Stimulated activated CD8-positive, alpha-beta memory T cell treated with anti-CD3 and anti-CD28 coated beads, Interleukin-15, amount 100 ng/mL, for 1 hour (primary cell): ENCODE measurements at places on chromosomes 2 and 18.

GRCh38 chr2:101781326-101781725 is 83.8 kb downstream of the MAP4K4 start:
- DNase-seq: no peak

- no peak for DNase-seq
These were observed 84.0 kb downstream of the SMAD2 start for GRCh38 chr18:47846431-47846830.

GRCh38 chr2:6290217-6291015 is 575.3 kb downstream of the CMPK2 start:
- DNase-seq: no peak

- no peak for DNase-seq
These were observed 695 bp downstream of the RBFA start for GRCh38 chr18:80034852-80035406.

DNA sequence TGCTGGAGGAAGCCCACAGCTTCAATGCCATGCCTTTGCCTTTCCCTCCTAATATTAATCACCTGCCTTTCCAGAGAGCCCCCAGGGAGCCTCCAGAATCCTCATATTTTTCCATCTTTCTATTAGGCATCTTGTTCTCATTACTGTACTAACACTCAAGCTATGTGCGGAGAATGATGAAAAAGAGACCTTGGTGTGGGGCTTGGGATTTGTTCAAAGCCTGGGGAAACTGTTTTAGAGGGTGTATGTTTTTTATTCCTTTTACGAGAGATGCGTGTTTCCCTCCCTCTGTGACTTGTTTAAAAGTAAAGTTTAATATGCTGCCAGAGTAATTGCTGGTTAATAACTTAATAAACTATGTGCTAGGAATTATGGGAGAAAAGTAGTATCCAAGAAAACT is 102.4 kb upstream of the ZFP36L2 start:
- DNase-seq: no peak

GRCh38 chr2:234139755-234140154 is 89.3 kb downstream of the SPP2 start:
- no peak for DNase-seq

- DNase-seq: no peak
These were observed 64.6 kb downstream of the TRPM8 start for GRCh38 chr2:233981574-233982420.

DNA sequence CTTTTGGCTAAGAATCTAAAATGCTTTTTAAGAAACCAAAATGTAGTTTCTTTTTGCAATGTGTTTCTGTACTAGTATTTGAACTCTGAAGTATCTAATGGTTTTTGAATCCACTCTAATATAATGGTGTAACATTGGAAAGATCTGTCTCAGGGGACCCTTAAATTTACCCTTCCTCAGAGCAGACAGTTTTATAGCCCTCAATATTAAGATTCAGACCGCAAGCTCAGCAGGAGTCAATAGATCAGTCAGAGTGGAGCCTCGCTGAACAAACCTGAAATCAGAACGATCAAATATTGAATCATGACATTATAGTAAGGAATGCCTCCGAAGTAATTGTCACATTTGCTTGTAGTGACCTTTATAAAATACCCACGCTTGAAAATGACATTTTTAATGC is 18.3 kb downstream of the SGPP2 start:
- no peak for DNase-seq

GRCh38 chr2:182581196-182581935 is 134.7 kb upstream of the DNAJC10 start:
- no peak for DNase-seq

DNA sequence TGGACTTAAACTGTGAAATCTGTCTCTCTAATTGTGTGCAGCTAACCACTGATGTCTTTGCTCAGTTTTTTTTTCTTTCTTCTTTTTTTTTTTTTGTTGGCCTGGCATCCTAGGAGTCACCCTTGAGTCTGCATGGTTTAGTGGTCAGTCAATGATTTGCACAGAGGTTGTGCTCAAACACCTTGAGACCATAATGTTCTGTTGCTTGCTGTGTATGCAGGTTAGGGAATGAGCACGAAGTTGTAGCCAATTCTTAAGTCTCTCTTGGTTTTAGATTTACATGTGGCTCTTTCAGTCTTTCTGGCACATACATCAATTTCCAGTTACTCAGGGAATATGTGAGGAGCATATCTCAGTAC is 16.7 kb downstream of the PLB1 start:
- DNase-seq: no peak

DNA sequence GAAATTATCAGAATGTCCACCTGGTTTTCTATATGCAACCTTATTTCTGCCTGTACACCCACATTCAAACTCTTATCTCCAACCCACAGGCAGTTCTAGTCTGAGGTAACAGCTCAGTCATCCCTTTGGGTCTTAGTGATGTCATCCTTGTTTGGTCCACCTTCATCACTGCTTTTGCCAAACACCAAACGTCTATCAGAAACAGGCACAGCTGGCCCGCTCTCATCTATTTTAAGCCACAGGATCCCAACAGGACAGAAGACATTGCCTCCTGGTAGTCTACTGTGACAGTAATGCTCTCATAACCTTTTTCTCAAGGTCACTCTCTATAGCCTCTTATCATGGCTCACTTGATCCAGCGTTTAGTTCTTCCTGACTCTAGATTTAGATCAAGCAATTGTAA is 99.0 kb upstream of the CHAC2 start:
- DNase-seq: no peak

GRCh38 chr2:235614900-235615712 is 121.3 kb downstream of the AGAP1 start:
- DNase-seq: no peak

DNA sequence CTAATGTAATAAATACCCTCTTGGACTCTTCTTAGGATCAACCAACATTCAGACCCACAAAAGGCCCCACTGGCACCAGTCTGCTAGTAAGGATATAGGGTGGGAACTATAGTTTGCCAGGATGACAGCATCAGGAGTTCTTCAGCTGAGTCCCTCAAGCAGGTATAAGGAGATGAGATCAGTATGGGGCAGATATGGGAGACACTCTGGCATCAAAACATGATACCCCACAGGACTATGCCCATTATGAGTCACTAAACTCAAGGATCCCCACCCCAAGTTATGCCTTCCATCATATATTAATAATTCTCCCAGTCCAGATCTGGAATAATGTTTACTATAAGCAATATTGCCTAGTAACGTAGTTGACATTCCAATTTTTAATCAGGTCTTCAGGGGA is 83.1 kb upstream of the CCDC141 start:
- no peak for DNase-seq

- no peak for DNase-seq
These were observed 1955.6 kb upstream of the CELF4 start for GRCh38 chr18:39521164-39521563.

- no peak for DNase-seq
These were observed 4.0 kb downstream of the EMX1 start for GRCh38 chr2:72921088-72921851.

- DNase-seq: no peak
These were observed 44.5 kb upstream of the TMEM247 start for GRCh38 chr2:46434851-46435273.

- no peak for DNase-seq
These were observed 192.4 kb upstream of the ERBB4 start for GRCh38 chr2:212730994-212731393.

DNA sequence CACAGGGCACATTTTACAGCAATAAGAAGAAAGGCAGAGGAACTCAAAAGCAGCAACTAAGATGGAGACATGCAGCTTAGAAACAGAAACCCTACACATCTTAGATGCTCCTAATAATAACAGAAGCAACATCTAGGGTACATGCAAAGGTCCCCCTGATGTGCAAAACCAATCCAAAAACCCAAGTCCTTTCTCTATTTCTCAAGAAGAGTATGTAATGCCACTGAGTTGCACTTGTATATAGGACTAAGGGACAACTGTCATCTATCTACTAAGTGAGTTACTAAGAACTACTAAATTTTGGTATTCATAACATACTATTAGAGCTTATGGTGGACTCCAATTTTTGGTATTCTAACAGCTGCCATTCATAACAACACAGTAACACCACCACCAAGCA is 28.4 kb downstream of the HNRNPLL start:
- DNase-seq: no peak

- DNase-seq: no peak
These were observed 1599.2 kb upstream of the TMEFF2 start for GRCh38 chr2:193793914-193794313.

DNA sequence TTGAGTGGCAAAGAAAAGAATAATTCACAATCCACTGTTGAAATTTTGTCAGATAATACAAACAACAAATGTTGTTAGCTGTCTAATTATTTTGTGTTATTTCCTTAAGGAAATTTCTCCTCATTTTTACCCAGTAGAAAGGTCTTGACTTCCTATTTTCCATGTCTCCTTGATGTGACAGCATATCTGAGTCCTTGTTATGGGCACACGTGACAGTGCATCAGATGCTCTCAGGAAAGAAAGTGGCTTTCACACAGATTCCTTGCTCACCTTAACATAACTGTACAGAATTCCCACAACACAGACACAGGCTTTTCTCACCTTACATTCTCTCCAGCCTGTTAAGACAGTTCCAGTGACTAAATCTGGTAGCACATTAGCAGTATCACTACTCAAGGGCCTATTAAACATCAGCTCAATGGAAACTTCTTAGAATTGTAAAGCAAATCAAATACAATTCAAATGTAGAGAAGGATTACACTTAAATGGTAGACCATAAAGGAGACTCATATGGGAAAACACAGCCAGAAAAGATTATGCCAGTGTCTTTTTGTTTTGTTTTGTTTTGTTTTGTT is 30.2 kb upstream of the GPR55 start:
- no peak for DNase-seq

DNA sequence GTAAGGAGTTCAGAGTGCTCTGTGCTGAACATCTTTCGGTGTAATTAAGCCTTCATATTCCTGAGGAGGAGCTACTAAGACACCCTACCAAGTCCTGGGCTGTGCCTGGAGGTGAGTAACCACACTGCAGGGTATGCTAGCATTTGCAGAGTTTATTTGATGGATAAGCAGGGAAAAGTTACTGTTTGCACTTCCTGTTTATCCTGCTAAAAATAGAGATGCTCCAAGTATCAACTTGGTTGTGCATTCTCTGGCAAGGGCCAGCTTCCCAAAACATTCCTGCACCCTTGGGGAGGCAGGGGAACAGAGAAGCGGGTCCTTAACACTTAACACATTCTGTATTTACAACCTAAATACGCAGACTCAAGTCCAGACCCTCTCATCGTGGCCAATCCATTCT is 49.8 kb downstream of the PARD6G start:
- DNase-seq: no peak

- no peak for DNase-seq
These were observed 37.4 kb upstream of the EPAS1 start for GRCh38 chr2:46259777-46260168.

DNA sequence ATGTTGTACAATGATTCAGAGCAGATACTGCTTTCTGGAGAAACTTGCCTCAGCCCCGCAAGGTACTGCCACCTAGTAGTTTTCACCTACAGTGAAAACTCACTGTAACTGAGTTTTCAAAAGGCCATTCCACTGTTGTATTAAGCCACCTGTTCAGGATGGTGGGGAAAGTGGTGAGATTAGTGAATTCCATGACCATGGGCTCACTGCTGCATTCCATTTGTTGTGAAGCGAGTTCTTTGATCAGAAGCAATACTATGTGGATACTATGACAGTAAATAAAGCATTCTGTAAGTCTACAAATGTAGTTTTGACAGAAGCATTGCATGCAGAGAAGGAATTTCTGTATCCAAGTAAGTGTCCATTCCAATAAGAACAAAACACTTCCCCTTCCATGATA is 113.6 kb downstream of the LAMA3 start:
- DNase-seq: no peak

GRCh38 chr18:62101321-62101721 is 85.5 kb downstream of the PIGN start:
- DNase-seq: no peak

DNA sequence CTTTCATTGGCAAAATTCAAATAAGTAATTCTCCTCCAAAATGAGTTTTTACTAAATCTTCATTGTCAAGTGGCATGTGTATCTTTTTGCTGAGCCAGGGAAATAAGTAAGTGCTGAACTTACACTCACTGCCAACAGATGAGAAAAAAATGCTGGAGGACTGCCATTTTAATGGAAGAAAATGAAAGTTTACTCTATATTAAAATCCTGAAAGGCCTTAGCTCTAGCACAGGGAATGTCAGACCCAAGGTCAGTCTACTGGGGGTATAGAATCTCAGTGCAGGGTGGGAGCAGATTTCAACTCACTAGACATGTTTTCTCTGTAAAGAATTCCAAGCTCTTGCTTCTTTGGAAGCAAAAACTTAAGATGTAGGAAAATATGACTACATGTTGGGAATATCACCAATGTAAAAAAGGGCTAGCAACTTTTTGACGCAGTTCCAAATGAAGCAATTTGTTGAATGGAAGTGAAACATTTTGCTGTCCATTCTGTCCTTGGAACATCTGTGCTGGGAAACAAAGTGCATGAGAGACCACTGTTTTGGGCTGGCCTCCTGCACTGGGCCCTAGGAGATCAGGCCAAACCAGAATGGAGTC is 127.0 kb downstream of the ST6GAL2 start:
- DNase-seq: no peak

DNA sequence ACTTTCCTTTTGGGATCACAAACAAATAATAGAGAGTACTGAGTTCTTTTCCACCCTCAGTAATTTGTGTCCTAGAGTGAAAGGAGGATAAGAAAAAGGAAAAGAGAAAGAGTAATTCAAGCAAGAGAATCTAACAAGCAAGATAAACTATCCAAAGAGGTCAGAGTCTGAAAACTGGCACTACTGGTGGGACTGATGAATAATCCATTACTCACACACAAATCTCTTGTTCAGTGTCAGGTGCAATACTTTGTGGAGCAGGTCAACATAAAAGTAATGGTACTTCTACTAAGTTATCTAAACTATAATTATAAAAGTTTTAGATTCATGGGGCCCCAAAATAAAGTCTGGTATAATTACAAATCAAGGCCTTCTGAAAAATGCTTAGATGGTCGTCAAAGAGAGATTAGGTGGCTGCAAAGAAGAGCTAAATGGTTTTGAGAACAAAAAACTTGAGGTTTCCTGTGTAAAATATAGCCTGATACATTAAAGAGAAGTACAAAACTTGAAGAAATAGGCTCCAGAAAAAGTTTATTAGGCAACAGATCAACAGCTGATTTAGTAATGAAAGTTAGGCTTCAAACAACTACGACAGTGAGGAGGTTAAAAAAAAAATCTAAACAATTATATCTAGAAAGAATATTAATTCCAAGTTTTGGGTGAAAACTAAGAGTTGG is 109.4 kb downstream of the BAZ2B start:
- DNase-seq: no peak

DNA sequence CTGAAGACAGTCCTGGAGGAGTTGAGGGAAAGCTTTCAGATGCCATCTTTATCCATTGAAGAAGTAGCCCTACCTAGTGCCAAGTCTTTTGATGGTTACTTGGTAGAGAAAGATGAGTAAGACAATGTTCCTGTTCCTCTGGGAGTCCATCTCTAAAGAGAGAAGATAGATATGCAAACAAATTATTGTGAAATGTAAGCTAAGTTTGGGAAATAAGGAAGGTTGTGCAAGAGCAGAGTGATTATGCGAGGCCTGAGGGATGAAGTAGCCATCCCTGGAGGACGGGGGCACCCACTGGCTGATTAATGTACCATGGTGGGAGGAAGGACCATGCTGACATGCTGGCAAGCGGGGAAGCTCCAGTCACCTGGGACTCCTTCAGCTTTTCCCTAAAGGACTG is 994 bp upstream of the DTNA start:
- no peak for DNase-seq

GRCh38 chr2:132837769-132838168 is 167.8 kb upstream of the LYPD1 start:
- DNase-seq: no peak

GRCh38 chr2:105437708-105438103 is 38.9 kb upstream of the FHL2 start:
- DNase-seq: no peak
